ENCODE measurements at places on chromosomes 2 and 18. TPM values are rescaled to one million over a fixed set of nuclear protein-coding genes. Genes with fewer than 3 reads are reported as not detected.

DNA sequence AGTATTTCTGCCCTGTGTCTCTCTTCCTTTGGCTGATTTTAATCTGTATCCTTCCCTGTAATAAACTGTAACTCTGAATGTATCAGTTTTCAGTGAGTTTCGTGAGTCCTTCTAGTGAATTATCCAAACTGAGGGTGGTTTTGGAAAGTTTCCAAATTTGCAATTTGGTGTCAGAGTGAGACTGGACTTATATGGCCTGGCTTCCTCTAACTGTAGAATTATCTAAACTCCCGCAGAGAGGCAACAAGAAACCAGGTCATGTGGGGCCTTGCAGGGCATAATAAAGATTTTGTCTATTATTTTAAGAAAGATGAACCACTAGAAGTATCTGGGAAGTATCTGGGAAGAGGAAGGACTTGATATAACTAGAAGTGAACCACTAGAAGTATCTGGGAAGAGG, 95.3 kb upstream of the RNF152 start:
- no peak for ATAC-seq

DNA sequence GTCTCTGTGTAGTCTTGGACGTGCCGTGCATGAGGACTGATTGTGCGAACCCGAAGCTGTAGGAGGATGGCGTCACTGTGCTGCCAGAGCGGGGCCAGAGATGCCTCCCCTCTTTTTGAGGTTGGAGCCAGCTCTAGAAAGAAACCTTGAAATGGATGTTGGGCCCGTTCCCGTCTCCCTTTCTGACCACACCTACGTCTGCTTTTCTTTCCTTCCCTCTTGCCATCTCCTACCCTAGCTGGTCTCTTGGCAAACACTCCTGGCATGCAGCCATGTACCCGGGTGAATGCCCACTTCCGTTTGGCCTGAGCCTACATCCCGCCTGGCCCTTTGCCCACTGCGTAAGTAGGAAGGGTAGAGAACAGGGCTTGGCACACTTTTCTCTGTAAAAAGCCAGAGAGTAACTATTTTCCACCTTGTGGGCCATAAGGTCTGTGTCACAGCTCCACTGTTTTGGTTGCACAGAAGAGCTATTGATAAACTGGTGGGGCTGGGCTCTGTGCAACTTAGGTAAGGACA, 37.4 kb downstream of the SH3BP4 start:
- peak; percentile 74 for ATAC-seq

DNA sequence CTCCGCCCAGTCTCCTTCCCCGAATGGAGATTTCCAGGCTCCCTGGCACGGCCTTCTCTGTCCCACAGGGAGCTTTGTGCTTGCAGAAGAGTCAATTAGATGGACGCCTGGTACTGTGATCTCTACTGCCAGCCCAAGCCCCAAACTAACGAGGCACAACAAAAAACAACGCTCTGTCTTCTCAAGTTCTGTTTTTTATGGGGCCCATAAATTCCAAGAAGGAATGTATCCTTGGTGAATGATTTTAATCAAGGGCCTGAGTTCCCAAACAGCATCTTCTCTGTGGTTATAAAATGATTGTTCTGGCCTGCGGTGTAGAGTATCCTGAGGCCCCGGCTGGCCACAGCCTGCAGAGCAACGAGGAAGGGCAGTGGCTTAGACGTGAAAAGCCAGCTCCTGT, 219.5 kb downstream of the CLIP4 start:
- no peak for ATAC-seq

Gene GPBAR1
- total RNA-seq, result 1.8 TPM

- no peak for ATAC-seq
These were observed 1.6 kb upstream of the PUM2 start for GRCh38 chr2:20352230-20352578.

Gene ASPRV1
- 1.2 TPM for total RNA-seq

GRCh38 chr2:159623436-159623835, 7.1 kb upstream of the BAZ2B start:
- ATAC-seq, result no peak

Measured in gastroesophageal sphincter (tissue), 4 donors.